Ureter (tissue), 1 donor: ENCODE measurements at places on chromosomes 3 and 15. TPM values are rescaled to one million over a fixed set of nuclear protein-coding genes. Genes with fewer than 3 reads are reported as not detected.

Gene TICRR
- total RNA-seq = 0.47 TPM

Gene AMT
- 29.1 TPM for total RNA-seq

Gene OR5K2
- total RNA-seq = not detected

Gene ZMYND10
- total RNA-seq = 0.26 TPM

DNA sequence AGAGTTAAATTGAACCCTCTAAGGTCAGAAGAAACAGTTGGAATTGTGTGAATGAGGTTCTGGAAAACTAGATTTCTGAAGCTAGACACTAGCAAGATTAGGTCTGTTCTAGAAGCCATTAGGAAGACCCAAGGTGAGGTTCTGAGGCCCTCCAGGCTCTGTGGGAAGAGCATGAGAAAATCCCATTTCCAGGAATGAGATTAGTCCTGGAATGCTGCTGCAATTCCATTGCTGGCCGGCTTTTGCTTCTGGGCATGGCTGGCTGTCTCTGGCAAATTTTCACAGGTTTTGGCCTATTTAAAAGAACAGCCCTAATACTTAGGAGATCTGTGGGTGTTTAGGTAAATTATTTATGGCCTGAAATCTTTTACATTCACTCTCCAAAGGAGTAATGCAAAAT is 26.9 kb upstream of the PYDC2 start:
- DNase-seq = no peak

GRCh38 chr3:97579365-97579764 is 185.2 kb upstream of the ARL6 start:
- DNase-seq = no peak

GRCh38 chr3:183827809-183828537 is 2.6 kb upstream of the MAP6D1 start:
- DNase-seq = peak; percentile 36
